Parietal lobe (tissue), 2 donors: ENCODE measurements at places on chromosomes 12 and 14. TPM values are rescaled to one million over a fixed set of nuclear protein-coding genes. Genes with fewer than 3 reads are reported as not detected.

TAS2R42 gene
- not detected for total RNA-seq

NTF3 gene
- total RNA-seq: 8.5 TPM

DENR gene
- total RNA-seq: 35.7 TPM

CINP gene
- 40.1 TPM for total RNA-seq

GNS gene
- 41.3 TPM for total RNA-seq

FGF23 gene
- not detected for total RNA-seq

LRCOL1 gene
- total RNA-seq: not detected

ZNF664 gene
- total RNA-seq: 118 TPM

CFAP54 gene
- 13.8 TPM for total RNA-seq

FOXA1 gene
- not detected for total RNA-seq

OR10P1 gene
- total RNA-seq: not detected

HNF1A gene
- total RNA-seq: not detected

C12orf50 gene
- 0.31 TPM for total RNA-seq

SIRT4 gene
- 2.2 TPM for total RNA-seq

SSPN gene
- 2.2 TPM for total RNA-seq

CCDC88C gene
- total RNA-seq: 45.7 TPM

PHLDA1 gene
- 25.0 TPM for total RNA-seq
